GM06990 (cell line): ENCODE measurements at places on chromosomes 7 and 10.

- DNase-seq: no peak
Observed at GRCh38 chr7:82105463-82105862, 335.6 kb upstream of the HGF start.

DNA sequence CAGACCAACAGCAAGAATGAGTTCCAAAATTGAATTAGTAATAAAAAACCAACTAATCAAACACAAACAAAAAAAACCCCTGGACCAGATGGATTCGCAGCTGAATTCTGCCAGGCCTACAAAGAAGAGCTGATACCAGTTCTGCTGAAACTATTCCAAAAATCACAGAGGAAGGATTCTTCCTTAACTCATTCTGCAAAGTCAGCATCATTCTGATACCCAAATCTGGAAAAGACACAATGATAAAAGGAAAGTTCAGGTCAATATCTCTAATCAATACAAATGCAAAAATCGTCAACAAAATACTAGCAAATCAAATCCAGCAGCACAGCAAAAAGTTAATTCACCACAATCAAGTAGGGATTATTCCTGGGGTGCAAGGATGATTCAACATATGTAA is 6.1 kb upstream of the ABCA13 start:
- no peak for DNase-seq

GRCh38 chr7:69192134-69192533 is 406.1 kb upstream of the AUTS2 start:
- DNase-seq: peak; percentile 4

- DNase-seq: no peak
Observed at GRCh38 chr7:137335814-137336213, 7.7 kb downstream of the PTN start.

GRCh38 chr7:85573346-85573745 is 386.5 kb upstream of the SEMA3D start:
- DNase-seq: no peak

DNA sequence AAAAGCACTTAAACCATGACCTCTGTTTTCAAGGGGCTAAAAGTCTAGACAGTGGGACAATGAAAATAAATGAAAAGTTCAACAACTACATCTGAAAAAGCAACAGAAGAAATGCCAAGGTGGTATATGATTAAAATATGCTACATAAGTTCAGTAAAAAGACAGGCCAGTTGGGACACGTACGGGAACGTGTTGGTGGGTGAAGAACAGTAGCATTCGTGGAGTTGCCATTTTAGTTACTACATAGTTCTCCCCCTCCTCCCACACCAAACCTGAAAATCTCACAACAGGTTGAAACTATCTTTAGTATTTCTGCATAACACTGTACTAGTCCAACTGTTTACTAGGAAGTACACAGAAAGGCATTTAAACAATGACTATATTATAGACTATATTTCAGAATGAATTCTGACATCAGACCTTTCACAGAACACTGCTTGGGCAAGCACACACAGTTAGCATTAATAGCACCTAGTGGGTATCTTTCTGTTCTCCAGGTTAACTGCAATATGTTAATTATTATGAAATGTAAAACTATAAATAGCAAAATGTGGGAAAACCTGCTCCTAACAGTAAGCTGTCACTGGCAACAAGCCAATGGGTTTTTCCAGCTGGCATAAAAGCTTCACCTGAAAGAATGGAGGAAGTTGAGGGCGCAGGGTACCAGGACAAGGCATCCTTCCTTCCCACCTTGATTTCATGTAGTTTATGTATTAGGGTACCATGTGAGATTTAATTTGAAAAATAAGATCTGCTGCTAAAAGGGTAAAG is 135.0 kb downstream of the STRA8 start:
- DNase-seq: no peak

DNA sequence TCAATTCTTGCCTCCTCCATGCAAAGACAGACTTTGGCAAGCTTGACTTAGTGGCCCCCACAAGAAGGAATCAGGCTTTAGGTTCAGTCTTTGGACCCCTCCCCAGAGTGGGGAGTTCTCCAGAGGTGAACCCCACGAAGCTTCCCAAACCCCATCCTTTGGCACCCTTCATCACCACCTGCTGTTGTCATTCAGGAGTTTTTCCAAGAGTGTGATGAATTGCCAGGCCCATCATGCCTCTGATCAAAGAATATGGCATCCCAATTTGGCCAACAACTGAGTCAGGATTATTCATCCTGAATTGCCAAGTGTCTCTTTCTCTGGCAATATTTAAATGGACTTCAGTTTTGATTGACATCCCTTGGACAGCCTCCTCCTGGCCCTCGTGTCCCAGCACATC is 404.7 kb upstream of the MKI67 start:
- no peak for DNase-seq

GRCh38 chr7:151411551-151411950 is 1.7 kb upstream of the WDR86 start:
- DNase-seq: no peak

DNA sequence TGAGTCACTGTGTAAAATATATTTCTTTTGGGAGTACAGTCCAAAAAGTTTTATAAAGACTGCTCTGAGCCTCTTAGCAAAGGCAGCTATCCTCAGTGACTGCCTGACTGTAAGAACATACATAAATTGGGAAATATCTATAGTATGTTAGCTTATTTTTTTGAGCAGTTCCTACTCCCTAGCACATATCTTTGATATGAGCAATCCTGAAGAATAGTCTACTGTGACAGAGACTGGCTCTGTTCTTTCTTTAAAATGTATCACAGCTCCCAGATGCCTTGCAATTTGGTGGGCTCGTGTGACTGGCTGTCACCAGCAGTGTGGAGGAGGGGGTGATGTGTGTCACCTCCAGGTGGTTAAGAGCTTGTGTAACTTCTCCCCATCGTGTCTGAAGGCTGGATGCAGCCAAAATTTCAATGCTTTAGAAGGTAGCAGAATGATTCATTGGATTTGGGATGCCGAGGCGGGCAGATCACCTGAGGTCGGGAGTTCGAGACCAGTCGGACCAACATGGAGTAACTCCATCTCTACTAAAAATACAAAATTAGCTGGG is 47.9 kb downstream of the MTERF1 start:
- no peak for DNase-seq

- DNase-seq: no peak
Observed at GRCh38 chr7:15863951-15864625, 177.6 kb upstream of the MEOX2 start.

GRCh38 chr10:133275684-133276092 is 980 bp downstream of the ADAM8 start:
- peak; percentile 72 for DNase-seq

GRCh38 chr10:95211606-95212279 is 17.7 kb downstream of the ACSM6 start:
- DNase-seq: no peak

DNA sequence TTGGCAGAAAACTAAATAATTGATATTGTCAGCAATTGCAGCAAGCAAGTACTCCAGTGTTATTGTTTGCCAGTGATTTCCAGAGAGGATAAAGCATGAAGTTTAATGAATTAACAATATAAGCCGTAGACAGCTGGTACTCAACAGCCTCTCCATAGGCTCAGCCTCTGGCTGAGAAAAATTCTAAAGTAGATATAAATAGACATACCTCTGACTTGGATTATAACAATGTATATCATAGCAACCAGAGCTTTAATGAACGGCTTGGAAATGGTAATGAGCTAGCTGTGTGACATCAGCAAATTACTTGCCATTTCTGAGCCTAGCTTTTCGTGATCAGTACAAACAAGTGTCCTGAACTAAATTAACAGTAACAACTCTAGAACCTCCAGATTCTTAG is 1055.4 kb upstream of the AUTS2 start:
- no peak for DNase-seq

DNA sequence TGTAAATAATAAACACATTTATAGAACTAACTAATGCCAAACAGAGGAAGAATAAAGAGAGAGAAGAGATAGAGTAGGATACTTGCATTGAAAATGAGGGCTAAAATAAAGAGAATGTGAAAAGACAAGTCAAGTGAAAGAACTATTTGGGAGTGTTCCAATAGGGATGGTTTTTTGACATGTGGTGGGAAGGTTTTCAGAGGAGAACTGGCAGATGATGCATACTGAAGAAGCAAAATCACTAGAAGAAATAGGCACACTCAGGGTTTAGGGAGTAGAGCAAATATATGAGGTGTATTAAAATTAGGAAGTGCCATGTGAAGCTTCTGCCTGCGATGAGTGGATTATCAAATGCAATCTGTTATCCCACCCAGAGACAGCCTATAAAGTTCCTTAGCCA is 744.8 kb downstream of the REEP3 start:
- DNase-seq: no peak

GRCh38 chr10:4131407-4132215 is 346.6 kb upstream of the KLF6 start:
- peak; percentile 71 for DNase-seq

DNA sequence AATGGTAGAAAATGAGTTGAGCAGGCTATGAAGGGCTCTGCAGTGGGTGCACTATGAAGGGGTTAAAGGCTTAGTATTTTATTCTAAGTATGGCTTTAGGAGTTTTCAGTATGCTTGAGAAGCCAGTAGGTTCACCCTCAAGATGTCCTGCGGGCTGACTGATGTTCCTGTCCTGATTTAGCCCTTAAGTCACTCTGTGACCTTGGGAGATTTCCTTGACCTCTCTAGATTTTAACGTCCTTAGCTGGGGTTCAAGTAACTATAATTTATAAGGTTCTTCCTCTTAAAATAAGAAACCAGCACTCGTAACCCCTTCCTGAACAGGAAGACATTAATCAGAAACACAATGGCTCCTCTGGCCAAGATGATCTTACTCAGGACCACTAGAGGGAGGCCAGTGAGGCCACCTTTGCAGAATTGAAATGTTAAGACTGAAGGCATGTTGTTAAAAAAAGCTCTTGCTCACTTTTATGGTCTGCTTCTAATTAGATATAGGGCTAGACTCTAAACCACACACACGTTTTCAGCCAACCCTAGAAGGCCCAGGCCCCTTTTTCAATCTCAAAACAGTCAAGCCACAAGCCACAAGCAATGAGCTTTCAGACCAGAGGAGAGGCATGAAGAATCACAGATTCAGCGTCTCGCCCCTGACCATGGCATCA is 41.9 kb downstream of the CDK1 start:
- DNase-seq: peak; percentile 27

DNA sequence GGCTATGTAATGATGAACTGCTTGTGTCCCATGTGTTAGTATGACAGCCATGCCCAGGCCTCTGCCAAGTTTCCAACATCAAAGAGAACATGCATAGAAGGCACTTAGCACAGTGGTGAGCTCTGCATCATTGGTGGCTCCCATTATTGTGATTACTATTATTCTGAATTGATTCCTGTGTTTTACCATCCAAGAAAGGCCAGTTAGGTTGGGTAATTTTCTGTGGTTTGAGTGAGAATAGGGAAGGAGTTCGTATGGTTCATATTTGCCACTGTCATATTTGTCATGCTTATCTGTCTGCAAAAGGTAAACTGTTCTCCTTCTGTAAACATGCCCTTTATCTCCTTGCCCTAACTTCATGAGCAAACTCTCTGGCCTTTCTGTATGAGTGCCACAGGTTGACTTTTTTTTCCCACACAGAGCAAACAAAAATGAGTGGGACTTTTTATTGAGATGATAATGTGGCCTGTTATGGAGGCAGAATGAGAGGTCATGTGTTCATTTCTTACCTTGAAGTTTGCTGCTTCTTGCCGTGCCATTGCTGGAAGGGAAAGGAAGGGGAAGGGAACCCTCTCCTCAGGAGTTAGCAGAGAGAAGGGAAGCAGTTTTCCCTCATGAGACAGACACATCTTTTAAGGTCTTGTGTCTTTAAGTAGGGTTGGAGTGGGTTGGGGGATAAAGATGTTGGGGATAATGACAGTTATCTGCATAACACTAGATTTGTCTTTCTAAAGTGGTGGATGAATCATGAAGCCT is 301.9 kb downstream of the LRMDA start:
- no peak for DNase-seq

DNA sequence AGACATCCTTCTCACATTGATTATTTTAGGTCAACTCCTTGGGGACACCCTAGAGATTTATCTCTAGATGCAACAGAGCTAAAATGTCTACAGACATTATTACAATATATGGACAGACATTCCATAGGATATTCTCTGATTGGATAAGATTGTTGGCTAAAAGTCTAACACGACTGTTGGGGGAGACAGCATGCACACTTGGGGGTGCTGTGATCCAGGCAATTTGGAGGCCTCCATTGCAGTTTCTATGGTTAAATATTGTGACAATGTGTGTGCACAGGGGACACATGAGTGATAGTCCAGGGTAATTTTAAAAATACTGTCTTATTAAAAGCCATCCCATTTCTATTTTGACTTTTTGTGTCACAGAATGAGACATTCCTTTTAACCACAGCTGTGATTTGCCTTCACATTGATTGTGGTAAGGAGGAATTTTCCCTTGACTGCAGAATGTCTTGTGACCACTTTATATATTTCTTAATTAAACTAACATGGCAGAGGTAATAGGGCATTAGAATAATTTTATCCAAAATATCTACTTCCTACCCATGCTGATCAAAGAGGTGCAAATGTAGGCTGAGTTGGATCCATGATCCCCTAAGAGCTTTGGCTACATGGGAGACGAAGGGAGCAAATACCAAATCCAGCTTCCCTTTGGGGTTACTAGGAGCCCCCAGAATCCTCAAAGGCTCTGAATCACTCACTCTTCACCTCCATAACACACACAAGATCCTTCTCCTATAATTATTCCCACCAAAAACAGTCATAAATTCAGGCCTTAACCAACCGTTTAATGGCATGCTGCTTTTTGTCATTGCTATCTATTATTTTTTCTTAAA is 7.3 kb downstream of the TFPI2 start:
- DNase-seq: no peak

DNA sequence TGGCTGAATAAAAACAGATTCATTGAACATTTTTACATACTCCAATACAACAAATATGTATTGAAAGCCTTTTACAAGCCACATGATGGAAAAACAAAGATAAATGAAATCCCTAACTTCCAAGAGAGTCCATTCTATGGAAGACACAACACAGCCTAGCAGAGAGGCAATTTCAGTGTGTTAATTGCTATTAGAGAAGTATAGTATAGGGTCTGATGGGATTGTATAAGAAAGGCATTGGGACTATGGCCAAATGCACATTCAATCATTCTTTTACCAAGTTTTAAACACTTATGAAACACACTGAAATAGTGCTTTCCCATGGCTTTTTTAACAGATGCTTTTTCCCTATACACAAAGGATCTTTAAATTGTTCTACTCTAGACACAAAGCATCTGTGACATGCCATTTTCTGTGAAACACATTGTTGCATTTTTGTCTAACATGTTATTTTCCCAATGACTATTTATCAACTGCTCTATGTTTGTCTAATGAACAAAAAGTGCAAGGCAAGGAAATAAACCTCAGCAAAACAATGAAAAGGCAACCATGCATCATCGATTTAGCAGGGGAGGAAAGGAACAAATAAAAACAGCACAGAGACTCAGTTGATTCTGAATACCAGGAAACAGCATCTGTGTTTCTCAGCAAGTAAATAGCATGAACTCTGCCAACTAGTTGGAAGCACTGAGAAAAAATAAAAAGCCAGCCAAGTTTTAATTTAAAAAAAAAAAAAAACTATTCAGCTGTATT is 42.4 kb upstream of the PHYHIPL start:
- no peak for DNase-seq

DNA sequence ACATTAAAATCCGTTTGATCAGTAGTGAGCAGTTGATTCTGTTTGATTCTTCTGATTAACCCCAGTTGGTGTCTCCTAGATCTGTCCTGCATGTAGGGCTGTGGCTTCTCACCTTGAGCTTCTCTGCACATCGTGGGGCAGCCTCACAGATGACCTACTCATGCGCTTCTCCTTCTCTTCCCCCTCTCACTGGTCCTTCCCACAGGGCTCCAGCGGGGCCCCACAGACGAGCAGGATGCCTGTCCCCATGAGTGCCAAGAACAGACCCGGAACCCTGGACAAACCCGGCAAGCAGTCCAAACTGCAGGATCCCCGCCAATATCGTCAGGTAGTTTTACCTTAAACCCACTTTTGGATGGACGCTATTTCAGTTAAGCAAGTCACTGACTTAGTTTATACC is 178.9 kb downstream of the ARHGAP21 start:
- no peak for DNase-seq
